ENCODE measurements at places on chromosomes 7 and 10.
A peak's percentile ranks its signal among the peaks of the same experiment; 100 is the strongest.

- no peak for DNase-seq
Measured at GRCh38 chr10:77737608-77738007, 100.0 kb upstream of the KCNMA1 start.

DNA sequence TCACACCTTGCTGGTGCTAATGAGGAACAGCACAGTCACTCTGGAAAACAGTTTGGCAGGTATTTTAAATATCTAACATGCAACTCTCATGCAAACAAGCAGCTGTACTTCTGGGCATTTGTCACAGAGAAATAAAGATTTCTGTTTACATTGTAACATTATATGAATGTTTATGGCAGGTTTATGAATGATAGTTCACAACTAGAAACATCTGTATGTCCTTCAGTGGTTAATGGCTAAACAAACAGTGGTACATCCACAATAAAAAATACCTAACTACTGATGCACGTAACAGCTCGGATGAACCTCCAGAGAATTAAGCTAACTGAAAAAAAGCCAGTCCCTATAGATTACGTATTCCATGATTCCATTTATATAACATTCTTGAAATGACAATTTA is 109.6 kb downstream of the GPR37 start:
- peak; percentile 70 for DNase-seq

DNA sequence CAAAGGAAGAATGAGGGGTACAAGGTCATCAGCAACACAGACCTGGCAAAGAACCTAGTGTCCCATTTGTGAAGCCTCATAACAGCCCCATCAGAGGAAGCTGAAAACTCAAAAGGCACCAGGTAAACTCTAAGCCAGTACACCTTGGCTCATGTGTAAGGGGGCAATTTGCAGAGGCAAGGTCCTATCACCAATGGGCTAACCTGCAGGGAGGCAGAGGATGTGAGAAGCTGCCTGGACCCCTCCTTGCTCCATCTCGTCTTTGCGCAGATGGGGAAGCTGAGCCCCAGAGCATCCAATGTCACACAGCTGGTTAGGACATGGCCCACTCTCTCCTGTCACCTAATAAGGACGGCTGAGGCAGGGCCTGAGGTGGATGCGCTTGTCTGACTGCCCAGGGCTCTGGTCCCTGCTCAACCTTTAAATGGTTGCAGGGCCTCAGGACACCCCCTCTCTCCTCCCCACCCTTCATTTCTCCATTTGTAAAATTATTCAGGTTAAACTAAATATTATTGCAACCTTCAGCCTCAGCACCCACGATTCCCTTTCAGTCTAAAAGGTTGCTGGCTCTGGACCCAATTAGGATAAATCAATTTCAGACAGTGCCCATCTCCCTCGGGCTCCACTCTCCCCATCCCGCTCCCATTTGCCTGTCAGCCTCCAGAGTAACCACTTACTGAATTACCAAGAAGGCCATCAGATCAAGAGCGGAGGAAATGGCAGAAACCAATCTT is 135.3 kb downstream of the OAT start:
- DNase-seq, result no peak

DNA sequence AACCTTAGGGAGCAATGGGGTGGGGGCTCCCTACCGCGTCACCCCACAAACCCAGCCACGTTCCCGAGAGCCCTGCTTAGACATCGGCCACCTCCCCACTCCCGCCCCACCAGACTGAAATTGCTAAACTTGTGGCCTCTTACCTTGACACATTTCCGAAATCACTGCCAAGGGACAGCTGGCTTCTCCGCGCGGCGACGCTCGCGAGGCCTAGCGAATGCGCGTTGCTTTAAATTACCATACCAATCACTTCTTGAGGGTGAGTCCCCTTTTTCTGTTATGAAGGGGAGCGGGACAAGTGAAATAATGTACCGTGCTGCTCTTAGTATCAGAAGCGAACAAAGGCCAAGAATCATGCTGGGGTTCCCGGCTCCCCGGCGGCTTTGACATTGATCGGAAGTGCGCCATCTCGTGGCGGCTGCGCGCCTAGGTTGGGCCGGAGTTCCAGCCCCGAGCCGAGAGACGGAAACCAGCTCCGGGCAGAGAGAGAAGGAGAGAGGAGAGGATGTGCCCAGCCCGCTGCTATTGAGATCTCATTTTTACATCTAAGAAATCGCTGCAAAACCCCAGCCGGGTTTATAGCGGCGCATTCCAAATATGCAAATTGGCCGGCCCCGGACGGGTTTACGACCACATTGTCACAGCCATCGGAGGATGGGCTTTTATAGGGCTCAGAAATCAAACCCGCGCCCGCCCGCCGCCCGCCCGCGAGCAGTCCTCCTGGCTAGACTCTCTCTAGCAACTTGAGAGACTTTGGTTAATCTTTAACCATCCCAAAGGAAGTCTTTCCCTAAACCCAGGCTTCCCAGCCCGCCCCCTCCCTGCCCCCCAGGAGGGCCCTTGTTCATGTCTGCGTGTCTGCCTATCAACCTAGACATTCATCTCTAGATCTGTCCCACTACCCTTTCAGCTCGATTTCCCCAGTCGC is 5.3 kb downstream of the HOXA11 start:
- DNase-seq, result no peak

GRCh38 chr10:3805791-3806461 is 20.9 kb upstream of the KLF6 start:
- DNase-seq, result no peak

- DNase-seq, result no peak
Measured at GRCh38 chr7:22672846-22673680, 53.9 kb upstream of the IL6 start.

DNA sequence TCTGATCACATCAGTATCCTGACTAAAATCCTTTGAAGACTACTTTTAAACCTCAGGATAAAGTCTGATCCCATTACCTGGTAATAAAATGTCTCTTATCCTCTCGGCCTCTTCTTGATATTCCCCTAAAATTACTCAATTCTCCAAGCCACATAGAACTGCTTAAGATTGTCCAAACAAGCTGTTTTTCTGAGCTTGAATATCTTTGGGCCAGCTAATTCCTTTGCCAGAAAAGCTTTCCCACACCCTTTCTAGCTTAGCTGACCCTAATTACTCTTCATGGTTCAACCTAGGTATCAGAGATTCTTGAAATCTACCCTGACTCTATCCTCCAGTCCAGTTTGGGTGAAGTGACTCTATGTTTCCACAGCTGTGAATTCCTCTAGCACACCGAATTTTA is 328.6 kb downstream of the CRPPA start:
- no peak for DNase-seq
